ENCODE measurements at places on chromosomes 4 and X.

DNA sequence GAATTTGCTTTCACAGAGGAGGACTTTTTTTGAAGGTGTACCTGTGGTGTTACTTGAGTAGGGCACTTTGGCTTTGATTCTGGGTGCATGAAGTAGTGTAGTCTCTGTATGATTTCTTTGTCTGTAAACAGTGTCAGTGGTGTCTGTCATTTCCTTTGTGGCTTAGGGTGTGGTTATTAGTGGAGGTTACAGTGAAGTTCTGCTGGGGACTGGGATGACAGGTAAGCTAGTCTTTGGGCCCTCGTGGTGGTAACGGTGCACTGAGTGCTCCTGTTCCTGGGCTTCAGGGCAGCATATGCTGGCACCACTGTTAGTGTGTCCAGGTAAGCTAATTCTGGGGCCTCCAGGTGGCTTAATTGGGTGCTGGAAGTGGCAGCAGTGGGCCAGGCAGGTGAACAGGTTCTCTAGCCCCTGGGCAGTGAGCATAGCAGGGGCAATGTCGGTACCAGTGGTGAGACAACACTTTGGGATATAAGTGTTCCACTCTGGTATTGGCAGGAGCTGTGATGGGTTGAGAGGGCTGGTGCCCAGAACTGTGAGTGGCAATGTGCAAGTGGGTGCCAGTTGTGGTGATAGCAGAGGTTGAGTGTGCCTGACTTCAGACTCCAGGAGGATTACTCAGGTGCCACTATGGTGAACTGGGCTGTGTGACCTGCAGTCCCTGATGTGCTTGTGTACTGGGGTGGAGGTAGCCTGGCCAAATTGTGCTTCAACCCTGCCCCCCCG lies 26.0 kb upstream of the VSIG1 start:
- no peak for DNase-seq

- no peak for DNase-seq
Observed at GRCh38 chr4:151955721-151956380, 195.0 kb upstream of the GATB start.

DNA sequence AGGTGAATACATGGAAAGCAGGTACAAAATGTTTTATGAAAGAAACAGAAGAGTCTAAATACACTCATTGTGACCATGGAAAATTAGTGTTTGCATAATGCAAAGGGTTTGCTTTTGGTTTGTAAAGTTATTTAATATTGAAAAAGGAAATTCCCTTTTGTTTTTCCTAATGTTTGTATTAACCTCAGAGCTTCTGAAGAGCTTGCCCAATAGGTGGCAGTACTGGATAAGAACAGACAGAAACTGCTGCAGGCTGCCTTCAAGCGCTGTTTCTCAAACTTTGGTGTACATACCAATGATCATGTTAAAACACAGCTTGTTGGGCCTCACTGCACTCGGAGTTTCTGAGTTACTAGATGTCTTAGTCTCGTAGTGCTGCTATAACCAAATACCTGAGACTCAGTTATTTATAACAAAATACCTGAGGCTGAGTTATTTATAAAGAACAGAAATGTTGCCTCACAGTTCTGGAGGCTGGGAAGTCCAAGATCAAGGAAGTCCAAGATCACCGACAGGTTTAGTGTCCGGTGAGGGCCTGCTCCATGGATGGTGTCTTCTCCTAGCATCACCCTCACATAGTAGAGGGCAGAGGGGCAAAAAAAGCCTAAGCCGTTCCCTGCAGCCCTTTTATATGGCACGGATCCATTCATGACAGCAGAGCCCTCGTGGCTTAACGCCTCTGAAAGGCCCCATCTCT lies 54.2 kb downstream of the SUPT20HL2 start:
- peak; percentile 57 for DNase-seq

DNA sequence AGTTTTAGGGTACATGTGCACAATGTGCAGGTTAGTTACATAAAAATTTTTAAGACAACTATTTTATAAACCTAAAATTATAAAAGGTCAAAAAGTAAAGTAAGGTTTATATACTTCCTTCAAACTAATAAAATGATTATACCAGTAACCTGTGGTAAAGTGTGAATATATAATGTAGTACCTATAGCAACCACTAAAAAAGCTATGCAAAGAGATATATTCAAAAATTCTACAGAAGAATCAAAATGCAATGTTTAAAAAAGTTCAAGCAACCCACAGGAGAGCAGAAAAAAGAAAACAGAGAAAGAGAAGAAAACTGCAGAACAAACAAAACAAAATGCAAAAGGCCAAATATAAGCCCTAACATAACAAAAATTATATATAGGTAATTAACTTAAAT lies 379.5 kb upstream of the GALNTL6 start:
- DNase-seq: no peak

DNA sequence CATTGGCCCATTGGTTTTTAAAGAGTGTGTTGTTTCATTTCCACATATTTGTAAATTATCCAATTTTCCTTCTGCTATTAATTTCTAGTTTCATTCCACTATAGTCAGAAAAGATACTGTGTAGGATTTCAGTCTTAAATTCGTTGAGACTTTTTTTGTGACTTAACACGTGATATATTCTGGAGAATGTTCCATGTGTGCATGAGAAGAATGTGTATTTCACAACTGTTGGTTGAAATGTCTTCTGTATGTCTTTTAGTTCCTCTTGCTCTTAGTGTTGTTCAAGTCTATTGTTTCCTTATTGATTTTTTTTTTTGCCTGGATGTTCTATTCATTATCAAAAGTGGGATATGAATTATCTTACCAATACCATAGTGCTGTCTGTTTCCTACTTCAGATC lies 606.9 kb downstream of the RPA4 start:
- no peak for DNase-seq

GRCh38 chr4:55016131-55016530 lies 109.3 kb downstream of the KDR start:
- no peak for DNase-seq

GRCh38 chrX:152138388-152138784 lies at the start of gene MAGEA10:
MAGEA10 (minus strand) TSS chrX:152138577; CDS start chrX:152135620, 2,957 bp downstream.
- no peak for DNase-seq

DNA sequence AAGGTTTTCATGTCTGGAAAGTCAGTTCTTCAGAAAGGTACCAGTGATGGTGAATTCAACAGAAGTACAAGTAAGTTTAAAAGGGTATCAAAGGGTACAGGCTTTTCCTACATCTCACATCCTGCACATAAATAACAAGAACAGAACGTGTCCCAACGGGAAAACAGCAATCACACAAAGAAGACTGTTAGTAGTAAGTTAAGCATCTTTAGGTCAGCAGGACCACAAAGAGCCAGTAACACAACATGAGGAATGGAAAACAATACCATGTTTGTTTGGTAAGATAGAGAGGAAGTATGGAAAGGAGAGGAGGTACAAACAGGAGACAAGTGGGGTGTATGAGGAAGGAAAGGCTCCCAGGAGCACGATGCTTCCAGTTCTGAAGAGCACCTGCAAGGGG lies 43.2 kb downstream of the SAT1 start:
- DNase-seq: no peak

DNA sequence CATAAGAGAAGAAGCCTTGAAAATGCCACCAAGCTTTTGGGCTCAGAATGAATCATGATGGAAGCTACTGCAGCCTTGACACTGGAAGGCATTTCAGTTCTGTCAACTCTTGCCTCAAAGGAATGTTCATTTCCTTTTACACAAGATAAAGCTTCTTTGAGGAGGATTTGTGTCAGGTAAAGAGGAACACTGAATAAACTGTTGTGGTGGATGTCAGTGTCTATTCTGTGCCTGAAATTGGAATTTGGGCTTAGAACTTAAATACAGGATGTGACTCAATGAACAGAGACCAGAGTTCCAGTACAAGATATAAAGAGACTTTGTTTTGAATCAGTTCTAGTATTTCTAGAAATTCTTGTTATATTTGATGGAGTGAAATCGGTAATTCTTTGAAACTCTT lies 313.2 kb downstream of the PACRGL start:
- DNase-seq: no peak

DNA sequence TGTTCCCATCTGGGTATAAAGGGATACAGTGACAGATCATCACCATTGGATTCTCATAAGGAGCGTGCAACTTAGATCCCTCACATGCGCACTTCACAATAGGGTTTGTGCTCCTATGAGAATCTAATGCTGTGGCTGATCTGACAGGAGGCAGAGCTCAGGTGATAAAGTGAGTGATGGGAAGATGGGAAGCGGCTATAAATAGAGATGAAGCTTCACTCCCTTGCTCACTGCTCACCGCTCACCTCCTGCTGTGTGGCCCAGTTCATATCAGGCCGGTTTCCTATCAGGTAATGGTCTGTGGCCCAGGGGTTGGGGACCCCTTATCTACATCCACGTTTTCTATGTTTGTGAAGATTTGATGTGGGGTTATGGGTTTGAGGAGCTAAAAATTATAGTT lies 43.7 kb downstream of the FAT4 start:
- no peak for DNase-seq

DNA sequence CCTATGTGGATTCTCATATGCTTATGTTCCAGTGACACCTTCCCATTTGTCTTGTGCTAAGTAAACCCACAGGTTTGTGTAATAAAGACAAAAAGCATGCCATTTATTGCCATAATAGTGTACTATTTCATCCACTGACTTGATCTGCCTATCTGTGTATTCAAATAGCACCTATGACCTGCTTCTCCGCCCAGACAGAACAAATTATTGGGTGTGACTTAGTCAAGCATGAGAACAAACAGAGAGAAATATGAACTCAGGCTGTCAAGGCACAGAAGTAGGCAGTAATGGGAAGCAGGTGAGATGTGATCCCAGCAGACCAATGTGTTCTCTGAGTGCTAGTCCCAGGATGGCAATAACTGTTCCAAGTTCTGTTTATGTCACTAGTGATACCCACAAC lies 25.4 kb downstream of the ELOVL6 start:
- DNase-seq: no peak

- DNase-seq: peak; percentile 18
Observed at GRCh38 chr4:182179105-182179504, 64.1 kb upstream of the TENM3 start.

DNA sequence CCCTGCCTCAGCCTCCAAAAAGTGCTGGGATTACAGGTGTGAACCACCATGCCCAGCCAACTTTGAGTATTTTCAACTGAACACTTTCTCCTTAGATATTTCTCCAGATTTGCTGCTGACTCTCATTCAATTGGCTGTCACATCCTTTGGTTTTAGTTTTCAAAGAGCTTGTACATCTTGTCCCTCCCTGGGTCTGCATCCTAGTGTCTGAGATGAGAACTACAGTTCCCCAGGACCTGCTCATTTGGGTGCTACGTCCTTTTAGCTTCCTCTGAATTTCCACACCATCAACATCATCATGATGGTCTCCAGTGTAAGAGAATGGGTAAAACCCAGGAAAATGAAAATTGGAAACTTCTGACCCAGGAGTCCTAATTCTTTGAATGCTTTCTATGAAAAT lies 312.9 kb downstream of the NLGN4X start:
- no peak for DNase-seq

Measured in NT2/D1 (cell line).